Glomerular endothelial cell (primary cell): ENCODE measurements at places on chromosomes 6 and 20. TPM values are rescaled to one million over a fixed set of nuclear protein-coding genes. Genes with fewer than 3 reads are reported as not detected.

POPDC3 gene
- total RNA-seq = 5.0 and 9.7 TPM in 2 replicates

PSMB1 gene
- 274 and 328 TPM in 2 replicates for total RNA-seq

RIPPLY2 gene
- total RNA-seq = not detected in 2 replicates

SNX3 gene
- total RNA-seq = 216 and 235 TPM in 2 replicates

DNA sequence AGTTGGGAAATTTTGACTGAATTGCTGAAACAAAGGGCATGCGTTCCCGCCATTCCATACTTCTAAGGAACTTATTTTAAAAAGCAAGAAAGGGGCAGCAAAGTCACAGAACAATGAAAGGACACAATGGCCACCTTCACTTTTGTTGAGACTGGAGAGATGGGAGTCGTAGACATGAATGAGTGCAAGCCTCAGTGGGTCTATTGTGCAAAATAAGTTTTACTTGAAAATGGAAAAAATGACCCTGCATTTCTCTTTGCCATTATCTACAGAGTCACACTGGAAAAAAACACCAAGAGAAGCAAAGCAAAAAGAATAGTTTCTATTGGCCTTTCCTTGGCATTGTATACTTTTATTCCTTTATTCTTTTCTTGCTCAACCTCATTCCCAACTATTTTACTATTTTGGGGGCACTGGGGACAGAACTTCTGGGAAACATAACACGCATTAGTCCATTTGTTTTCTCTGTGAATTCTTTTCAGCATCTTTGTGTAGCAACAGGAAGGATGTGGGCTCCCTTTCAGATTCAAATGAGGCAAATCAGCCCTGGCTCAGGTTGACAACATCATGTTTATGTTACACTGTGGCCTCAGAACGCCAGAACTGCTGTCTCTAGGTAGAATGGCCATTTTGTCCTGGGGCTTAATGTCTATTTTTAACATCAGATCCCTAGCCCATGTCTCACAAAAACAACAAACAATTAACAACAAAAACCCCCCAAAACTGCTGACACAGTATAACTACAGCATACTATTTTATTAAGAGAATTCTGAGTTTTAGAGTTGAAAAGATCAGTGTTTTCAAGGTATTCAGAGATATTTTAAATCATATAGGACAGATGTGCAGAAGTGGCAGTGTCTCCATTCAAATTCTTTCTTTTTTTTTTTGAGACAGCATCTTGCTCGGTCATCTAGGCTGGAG is 122.2 kb downstream of the FYN start:
- peak; percentile 85 for DNase-seq

DNA sequence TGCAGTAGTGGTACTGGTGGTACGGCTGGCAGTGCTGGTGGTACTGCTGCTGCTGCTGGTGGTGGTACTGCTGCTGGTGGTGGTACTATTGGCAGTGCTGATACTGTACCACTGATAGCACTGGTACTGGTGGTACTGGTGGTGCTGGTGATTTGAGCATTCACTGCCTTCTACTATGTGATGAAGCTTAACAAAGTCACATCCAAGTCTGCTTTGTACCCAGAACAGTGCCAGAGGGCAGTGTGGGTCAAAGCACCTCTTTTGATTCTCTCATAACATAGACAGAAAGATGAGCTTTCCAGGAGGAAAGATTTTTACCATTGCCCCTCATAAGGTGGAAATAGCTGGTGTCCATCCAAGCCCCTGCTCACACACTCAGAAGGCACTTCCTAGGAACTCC is 48.7 kb downstream of the ANKRD6 start:
- no peak for DNase-seq

DNA sequence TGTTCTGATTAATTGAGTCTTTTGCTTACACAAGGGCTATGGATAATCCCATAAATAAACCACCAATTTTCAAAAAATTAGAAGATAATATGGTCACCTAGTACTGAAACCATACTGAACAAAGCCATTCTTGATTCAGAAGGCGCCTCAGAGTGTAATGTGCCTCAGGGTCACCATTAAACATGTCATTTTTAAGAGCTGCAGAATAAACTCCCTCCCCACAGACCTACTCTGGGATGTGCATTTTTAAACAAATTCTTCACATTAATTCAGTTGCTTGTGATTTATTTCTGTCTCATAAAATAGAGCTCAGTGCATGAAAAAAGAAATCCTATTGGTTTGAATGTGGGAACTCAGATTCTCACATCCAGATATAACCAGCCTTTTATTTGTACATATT is 202.1 kb upstream of the HEY2 start:
- no peak for DNase-seq

GRCh38 chr6:145531822-145532221 is 203.5 kb downstream of the EPM2A start:
- DNase-seq = no peak

- no peak for DNase-seq
Observed at GRCh38 chr20:38612751-38613515, 11.3 kb downstream of the ARHGAP40 start.

GRCh38 chr6:18053555-18054445 is 66.4 kb upstream of the KIF13A start:
- DNase-seq = no peak

DNA sequence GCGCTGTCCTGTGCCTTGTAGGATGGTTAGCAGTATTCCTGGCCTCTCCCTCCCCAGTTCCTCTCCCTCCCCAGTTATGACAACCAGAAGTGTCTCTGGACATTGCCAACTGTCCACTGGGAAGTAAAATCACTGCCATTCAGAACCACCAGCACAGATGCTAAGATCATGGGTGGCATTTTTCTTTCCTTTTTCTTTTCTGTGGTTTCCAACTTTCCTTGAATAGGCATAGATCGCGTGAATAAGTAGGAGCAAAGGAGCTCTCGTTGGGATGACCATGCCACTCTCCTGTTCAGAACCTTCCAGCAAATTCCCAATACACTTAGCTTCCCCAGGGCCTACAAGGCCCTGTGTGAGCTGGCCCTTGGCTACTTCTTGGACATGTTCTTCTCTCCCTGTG is 59.0 kb downstream of the EYA2 start:
- DNase-seq = no peak

DNA sequence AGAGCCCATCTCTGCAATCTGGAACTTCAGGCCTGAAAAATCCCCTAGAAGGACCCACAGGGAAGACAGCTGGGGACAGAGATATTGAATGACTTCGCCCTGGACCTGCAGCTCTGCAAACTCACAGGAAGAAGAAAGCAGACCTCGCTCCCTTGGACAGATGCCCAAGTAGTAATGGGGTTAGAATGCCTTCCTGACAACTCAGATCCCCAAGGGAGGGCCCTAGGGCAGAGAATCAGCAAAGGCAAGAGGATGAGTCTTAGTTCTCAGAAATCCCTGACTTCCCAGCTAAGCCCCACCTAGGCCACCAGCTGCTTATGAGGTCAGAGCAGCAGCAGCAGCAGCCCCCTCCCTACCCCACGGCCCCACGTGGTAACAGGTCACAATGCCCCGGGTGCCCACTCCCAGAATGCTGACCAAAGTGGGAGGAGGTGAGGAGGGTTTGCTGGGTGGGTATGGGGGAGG is at the start of gene C20orf141:
C20orf141 (plus strand) TSS at position 401 of the 465 bp plus-strand sequence. CDS start 198 bp downstream, outside the sequence.
- peak; percentile 9 for DNase-seq

DNA sequence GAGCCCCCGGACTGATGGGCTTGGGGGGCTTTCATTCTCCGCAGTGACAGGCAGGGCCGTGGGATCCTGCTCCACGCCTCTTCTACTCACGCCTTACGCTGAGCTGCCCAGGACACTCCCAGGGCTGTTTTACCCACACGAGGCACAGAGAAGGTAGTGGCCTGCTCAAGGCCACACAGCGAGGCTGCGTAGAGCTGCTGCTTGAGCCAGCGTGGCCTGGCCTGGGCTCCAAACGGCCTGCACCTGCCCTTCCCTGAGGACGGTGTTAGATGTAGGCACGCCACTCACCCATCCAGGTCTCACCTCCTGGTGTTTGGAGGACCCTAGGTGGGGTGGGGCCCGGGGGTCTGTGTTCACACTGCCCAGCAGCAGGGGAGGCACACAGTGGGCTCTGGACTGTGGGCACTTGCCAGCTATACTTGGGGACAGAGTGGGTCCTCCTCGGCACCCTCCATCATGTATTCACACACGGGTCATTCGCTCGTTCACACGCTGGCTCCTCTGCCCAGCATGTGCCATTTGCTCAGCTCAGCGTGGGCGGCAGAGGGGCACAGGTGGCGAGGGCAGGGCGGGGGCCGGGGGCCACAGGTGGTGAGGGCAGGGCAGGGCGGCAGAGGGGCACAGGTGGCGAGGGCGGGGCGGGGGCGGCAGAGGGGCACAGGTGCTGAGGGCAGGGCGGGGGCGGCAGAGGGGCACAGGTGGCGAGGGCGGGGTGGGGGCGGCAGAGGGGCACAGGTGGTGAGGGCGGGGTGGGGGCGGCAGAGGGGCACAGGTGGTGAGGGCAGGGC is 18.4 kb upstream of the RBBP8NL start:
- no peak for DNase-seq

GRCh38 chr6:141682391-141682790 is 450.3 kb upstream of the GJE1 start:
- no peak for DNase-seq

DNA sequence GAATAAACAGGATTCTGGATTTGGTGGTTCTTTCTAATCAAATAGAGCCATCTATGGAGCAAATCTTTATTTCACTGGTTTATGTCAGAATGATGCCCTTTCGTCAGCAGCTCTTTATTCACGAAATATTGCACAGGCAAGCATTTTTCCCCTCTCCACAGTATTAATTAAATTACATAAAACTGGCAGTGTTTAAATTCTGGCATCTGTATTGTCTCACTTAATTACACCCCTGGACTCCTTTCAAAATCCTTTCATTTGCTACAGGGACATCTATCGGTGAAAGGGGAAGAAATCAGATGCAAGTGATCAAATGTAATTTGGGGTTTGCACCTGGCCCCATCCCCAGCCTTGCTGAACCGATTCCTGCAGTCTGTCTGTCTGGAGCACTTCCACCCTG is 801.9 kb downstream of the QKI start:
- no peak for DNase-seq

- no peak for DNase-seq
Observed at GRCh38 chr6:31734821-31735406, 1.4 kb downstream of the CLIC1 start.

DNA sequence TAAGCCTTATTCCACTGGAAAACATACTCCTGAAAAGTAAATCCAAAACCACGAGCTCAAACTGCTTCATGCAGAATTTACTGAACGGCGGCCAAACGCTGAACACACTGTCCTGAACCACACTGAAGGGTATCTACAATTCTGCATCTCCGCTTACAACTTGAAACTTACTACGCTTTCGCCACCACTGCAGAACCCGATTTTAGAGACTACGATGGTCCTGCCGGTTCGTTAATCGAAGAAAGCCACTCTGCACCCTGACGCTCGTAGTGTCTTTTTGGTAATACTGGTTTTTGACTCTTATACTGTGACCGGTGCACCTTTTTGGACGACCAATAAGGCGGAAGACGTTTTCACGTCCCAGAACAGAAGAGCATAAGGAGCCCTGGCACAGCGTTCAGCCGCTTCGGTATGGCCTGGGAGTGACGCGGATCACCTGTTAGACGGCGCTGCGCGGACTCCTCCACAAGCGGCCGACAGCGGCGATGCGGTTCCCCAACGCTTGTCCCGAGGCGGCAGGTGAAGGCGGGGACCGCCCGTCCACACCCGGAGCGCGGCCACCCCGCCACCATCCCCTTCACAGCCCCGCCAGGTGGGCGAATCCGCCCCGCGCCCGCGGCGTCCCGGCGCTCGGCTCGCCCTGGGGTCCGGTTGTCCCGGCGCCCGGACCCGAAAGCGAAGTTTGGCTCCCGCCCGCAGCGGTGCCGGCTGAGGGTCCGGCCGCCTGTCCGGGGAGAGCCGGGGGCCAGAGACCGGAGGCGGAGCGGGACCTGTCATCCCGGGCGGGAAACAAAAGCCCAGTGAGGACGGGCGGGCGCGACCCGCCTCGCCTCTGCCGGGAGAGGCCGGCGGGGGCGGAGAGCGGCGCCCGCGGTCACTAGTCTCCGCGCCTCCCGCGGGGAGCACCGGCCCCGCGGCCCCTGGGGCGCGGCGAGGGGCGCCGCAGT is 784 bp downstream of the FKBP5 start:
- no peak for DNase-seq

- DNase-seq = no peak
Observed at GRCh38 chr6:93017213-93017612, 402.1 kb downstream of the EPHA7 start.

GRCh38 chr6:33593414-33593727 is 13.3 kb upstream of the BAK1 start:
- no peak for DNase-seq

GRCh38 chr6:5657684-5658430 is 348.9 kb downstream of the NRN1 start:
- no peak for DNase-seq

DNA sequence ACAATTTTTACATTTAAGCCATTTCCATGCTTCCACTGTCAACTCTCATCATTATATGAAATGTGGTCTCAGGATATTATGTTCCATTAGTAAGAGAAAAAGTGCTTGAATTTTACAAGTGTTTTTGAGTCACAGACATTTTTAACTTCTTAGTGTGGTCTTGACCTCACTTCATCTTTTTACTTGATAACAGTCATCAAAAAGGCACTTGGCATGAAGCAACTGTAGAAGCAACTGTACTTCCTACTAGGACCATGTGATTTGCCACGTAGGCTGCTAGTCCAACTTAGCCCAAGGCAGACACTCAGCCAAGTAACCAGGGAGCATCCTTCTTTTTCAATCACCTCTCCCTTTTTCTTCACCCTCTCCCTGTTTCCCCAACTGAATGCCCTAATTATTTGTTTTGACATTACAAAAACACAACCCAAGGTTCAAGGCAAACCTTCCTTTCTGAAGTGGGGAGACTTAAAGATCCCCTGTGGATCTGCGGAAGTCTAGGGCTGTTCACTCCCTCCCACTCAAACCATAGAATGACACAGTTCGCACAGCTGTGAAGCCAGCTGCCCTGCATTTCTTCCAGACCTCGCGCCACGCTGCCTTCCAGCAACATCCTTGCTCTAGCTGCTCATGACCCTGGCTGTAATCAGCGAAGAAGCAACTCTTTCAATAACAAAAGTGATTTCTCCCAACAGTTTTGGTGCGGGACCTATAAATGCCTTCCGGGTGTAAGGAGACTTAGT is 45.0 kb downstream of the PHACTR1 start:
- DNase-seq = no peak

DNA sequence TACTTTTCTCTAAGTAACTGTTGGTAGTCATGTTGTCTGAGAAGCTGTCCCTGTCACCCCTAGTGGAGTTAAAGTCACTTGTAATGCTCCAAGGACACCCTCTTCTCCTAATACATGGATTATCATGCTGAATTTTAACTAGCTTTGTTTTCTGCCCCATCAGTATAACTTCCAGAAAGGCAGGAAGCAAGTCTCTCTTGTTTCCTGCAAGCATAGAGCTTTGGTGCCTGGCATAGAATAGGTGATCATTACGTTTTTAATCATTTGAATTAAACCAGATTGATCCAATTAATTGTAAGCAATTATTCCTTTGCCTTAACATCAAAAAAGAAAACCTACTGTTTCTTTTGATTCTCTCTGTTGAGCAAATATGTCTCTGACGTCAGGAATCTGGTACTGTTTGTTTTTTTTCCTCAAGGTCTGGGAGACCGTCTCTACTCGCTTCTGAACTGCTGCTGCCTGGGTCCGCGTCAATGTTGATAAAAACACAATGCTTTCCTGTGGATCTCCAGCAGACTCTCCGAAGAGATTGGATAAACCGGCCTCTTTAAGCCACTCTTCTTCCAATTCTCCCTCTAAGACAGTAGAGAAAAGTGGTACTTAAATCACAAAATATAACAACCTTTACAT is 71.8 kb downstream of the ARHGAP18 start:
- DNase-seq = peak; percentile 68

GRCh38 chr6:22281341-22282085 is 15.3 kb downstream of the PRL start:
- no peak for DNase-seq
